ENCODE measurements at places on chromosomes 12 and 14.

DNA sequence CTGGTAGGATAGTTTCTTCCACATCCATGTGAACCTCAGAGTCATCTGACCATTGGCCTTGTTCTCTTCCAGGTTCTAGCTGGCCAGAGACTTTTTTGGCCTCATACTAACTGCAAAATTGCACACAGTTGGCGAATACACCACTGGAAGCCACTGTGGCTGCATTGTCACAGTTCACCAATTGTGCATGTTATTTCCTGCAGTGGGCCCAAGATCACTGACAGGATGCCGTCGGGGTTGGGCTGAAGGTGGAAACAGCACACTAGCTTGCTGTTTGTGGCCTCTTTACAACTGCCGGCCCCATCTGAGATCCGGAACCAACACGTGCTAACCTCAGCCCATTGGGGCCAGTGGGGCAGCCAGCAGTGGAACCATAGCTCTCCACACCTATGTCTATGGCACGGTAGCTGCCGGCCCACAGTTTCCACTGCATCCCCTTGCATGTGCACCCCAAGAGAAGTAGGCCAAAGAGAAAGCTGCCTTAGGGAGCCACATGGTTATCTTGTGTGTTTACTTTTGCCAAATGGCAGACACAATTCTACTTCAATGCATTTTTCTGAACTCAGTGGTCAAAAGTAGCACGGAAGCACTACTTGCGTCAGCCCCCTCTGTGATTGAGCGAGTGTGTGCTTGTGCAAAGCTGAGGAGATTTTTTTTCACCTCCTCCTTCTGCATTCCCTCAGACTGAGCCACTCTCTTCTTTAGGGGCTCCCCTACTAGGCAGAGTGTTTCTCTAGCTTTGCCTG is 464.0 kb downstream of the RAD51B start:
- no peak for DNase-seq

- peak; percentile 94 for DNase-seq
Observed at GRCh38 chr14:20986811-20987210, 3.0 kb upstream of the METTL17 start.

DNA sequence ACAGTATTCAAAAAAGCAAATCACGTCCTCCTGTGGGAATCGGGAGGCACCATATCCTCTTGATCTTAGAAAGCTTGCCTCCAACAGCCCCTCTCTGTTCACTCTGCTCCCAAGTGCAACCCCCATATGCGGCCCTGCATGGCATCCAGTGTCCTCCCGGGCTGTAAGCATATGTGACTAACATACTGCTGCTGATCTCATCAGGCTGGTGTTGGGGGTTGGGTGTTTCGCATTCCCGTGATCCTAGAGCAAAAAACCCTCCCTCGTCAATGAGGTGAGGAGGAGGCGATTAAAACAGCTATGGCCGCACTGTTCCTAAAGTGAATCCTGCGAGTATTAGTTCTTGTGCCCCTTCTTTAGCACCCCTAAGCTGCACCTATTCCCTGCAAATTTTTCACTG is 28.1 kb upstream of the PPM1A start:
- DNase-seq, result no peak

- DNase-seq, result no peak
Observed at GRCh38 chr14:22885975-22886374, 3.0 kb downstream of the REM2 start.

DNA sequence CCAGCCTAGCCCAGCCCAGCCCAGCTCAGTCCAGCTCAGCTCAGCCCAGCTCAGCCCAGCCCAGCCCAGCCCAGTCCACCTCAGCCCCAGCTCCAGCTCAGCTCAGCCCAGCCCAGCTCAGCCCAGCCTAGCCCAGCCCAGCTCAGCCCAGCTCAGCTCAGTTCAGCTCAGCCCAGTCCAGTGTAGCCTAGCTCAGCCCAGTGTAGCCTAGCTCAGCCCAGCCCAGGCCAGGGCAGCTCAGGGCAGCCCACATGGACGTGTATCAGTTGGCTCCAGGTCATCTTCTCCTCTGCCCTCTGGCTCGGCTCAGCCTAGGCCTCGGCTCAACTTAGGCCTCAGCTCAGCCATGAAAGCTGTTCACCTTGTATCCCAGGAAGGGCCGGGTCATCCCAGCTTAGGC is 64.7 kb downstream of the TMEM121 start:
- DNase-seq, result no peak

GRCh38 chr14:104101086-104101621 is 15.7 kb downstream of the ASPG start:
- DNase-seq, result no peak

DNA sequence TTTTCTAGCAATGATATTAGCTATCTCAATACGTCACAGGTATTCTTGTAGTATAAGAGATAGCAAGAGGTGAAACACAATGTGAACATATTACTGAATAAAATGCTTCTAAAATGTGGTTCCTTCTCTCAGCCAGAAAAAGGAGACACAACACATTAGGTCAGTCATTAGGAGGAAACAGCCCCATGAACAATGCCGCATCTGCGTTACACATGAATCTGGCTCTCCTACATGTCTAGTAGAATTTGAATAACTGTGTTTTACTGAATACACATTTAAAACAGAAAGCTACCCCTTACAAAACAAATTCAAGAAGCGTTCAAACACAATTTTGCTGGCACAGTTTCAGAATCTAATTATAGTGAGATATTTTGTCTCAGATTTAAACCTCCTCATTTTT is 51.6 kb downstream of the EFCAB11 start:
- peak; percentile 41 for DNase-seq

GRCh38 chr12:109558374-109559199 is 14.7 kb downstream of the MMAB start:
- no peak for DNase-seq

DNA sequence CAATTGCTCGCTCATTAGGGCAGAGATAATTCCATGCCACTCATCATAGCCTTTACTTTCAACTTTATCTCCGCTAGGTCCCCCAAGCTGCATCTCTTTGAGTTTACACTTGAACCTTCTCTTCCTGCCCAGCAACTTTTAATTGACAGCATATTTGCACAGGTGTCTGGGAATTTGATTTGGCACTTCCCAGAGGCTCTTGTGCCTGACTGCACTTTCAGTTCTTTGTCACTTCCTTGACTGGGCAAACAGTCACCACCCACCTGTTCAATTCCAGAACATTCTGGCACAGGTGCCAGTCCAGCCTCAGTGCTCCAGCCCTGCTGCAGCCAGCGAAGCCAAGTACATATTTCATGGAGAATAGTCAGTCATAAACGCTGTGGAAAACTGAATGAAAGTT is 110.1 kb upstream of the LRIG3 start:
- no peak for DNase-seq

- no peak for DNase-seq
Observed at GRCh38 chr12:11795192-11795912, 145.9 kb downstream of the ETV6 start.

GRCh38 chr12:28457785-28458184 is 267.5 kb downstream of the CCDC91 start:
- DNase-seq, result peak; percentile 14

DNA sequence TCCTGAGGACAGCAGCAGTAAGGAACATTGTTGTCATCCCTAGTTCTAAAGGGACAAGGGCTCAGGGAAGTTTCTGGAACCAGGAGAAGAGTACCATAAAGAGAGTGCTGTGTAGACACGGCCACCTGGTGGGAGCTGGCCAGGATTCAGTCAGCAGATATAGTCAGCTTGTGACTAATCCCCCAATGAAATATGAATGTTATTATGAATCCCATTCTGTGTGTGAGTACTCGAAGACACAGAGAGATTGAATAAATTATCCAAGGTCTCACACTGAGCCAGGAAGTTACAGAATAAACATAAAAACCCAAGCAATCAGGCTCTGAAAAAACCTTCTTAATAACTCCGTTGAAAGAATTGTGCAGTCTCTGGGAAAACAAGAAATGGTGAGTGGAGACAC is 1359.5 kb downstream of the AACS start:
- peak; percentile 7 for DNase-seq
